PC-9 (cell line): ENCODE measurements at places on chromosomes 3 and 15. TPM values are rescaled to one million over a fixed set of nuclear protein-coding genes. Genes with fewer than 3 reads are reported as not detected.
A peak's percentile ranks its signal among the peaks of the same experiment; 100 is the strongest.

The PPIP5K1 gene
- total RNA-seq: 50.9 and 62.4 TPM in 2 replicates

The C3orf49 gene
- total RNA-seq: not detected in 2 replicates

The ALG1L2 gene
- 2.2 and 2.6 TPM in 2 replicates for total RNA-seq

The GRAMD2A gene
- 48.5 and 60.2 TPM in 2 replicates for total RNA-seq

The REC114 gene
- not detected in 2 replicates for total RNA-seq

The SERPINI2 gene
- total RNA-seq: not detected in 2 replicates

The TPRG1 gene
- 1.7 and 1.9 TPM in 2 replicates for total RNA-seq

The EBLN2 gene
- total RNA-seq: 5.5 and 5.6 TPM in 2 replicates

GRCh38 chr3:185760550-185760949 is 64.3 kb downstream of the IGF2BP2 start:
- no peak for DNase-seq

DNA sequence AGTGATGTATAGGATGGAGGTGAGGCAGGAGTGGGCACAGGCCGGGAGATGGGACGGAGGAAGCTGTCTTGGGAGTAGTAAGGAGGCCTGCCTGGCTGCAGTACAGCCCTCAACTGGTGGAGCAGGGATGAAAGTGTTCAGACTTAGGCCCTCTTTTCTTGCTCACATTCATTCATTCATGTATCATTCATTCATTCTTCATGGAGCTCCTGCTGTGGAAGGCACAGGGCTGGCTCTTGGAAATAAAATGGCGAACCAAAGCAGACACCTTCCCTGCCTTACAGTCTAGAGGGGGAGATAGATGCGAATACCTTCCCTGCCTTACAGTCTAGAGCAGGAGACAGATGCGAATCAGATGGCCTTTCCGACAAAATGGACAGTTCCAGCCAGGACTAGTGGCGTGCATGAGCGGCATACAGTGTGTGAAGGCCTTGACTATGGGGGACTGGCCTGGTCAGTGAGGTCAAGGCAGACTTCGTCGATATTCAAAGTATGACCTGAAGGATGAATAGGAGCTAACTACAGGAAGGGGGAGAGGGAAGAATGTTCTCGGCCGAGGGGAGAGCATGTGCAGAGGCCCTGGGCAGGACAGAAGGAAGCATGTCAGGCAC is 143.2 kb upstream of the TLE3 start:
- DNase-seq: no peak

- no peak for DNase-seq
These were observed 38.4 kb upstream of the TRAK1 start for GRCh38 chr3:42052484-42053351.

DNA sequence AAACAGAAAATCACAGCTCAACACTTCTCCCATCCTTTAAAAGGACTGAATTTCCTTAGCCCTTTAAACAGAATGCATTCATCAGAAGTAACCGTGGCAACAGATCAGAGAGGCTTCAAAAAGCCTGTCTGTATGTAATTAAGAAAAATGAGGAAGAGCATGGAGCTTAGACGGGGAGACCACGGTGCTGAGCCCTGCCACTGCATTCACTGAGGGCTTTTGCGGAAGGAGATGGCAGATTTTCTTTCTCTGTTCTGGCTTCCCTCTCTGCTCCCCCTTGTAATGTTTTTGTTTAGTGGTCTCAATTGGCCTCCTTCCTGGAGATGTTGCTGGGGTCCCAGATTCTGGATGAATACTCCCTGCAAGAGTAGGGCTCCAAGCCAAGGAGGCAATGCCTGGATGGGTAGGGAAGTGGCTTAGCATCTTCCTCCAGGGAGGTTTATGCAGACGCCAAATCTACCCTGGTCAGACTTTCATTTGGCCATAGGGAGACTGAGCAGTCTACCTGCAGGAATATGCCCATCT is 332.9 kb downstream of the EPHB1 start:
- DNase-seq: no peak

DNA sequence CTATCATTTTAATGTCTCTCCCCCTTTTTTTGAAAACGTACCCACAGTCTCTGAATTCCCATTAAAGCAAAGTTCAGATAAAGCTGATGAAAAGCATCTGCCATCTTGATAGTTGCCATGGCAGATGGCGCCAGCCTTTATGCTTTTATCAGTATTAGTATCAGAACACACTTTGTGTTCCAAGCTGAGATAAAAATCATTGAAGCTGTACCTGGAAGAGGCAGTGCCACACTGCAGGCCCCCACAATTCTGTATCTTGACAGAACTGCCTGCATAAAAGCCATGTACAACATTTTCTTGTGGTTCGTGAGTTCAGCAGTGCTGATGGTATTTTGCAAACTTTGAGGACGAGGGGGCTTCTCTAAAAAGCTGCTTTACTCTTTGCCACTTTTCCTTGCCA is 311.7 kb downstream of the SATB1 start:
- DNase-seq: no peak

DNA sequence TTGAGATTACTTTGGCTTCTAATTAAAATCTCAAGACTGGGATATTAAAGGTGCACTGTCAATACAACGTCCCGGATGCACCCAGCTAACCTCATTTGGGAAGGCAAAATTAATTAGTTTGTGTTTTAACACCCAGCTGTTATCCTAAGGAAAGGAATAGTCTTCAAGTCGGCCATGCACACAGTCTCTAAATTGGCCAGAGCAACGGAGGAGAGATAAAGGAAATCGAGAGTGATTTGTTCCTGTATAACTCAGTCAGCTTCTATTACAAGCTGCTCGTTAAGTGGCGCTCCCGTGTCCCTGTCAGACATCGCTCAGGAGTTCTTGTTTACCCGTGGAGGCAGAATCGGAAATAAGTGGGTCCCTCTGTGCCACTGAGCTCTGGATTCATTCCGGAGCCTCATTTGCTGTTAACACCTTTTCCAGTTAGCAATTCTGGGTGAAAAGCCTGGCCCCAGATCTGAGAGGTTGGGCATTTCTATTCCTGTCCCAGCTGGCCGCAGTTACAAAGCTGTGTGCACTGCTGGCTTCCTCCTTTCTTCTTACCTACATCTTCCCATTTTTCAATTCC is 63.9 kb downstream of the ST8SIA2 start:
- no peak for DNase-seq

- no peak for DNase-seq
These were observed 52.2 kb downstream of the RYK start for GRCh38 chr3:134198414-134198813.

GRCh38 chr15:39084674-39085530 is 496.0 kb upstream of the THBS1 start:
- DNase-seq: no peak

- DNase-seq: no peak
These were observed 384.5 kb upstream of the IL12A start for GRCh38 chr3:159604151-159604581.

DNA sequence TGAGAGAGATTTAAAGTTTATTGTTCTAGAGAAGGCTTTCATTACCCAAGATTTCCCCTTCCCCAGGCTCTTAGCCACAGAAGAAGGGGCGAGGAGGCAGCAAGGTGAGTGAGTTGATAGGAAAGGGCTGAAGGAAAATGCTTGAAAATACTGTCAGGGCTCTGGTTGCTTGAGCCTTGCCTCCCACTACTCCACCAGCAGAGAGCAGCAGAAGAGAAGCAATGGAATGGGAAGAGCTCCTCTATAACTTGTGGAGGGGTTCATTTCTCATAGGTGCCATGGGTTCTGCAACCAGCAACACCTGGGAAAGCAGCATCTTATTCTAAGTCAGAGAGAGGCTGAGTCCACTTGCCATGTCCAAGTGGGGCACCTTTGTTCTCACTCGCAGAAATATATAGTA is 184.0 kb upstream of the CNTN6 start:
- no peak for DNase-seq

GRCh38 chr3:178671377-178671776 is 135.1 kb downstream of the KCNMB2 start:
- DNase-seq: no peak

GRCh38 chr15:90685591-90686434 is 31.3 kb upstream of the BLM start:
- DNase-seq: no peak

DNA sequence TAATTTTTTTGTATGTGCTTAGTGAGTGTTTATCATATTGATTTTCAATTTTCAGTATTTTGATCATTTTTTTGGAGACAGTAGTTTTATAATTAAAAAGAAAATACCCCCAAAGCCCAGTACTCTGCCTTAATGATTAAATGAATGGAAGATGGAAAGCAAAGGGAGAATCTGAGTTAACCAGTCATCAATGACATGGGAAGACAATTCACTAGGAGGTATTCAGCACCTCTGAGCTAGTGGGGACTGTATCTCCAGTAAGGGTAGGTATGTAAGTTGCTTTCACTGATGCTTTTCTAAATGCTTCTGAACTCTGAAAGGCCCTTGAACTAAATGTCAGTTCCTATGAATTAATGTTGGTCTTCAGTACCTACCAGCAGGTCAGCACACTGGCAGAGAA is 590.4 kb upstream of the DPPA4 start:
- no peak for DNase-seq

GRCh38 chr3:23055733-23056376 is 147.3 kb upstream of the UBE2E2 start:
- peak; percentile 60 for DNase-seq

DNA sequence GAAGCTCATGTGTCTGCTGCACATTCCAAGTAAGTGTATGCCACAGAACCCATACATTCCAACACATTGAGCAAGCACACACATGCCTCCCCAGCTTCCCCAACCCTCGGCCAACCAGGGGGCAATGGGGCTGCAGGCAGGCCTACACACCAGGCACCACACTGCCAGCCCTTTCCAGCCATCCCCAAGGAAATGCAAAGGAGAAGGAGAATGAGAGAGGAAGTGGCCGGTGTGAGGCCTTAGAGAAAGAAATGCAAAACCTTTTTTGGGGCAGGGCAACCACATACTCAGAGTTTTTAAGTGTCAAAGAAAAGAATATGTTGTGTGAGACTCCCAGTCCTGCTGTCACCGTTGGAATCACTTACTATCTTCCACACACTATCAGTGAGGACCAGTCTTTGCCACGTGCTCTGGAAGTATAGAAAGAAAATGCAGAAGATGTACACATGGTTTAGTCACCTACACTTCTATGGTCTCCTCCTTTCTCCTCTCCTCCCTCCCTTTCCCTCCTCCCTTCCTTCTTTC is 11.1 kb downstream of the IGF2BP2 start:
- no peak for DNase-seq

- no peak for DNase-seq
These were observed 6.1 kb downstream of the PLCB2 start for GRCh38 chr15:40301467-40302179.

DNA sequence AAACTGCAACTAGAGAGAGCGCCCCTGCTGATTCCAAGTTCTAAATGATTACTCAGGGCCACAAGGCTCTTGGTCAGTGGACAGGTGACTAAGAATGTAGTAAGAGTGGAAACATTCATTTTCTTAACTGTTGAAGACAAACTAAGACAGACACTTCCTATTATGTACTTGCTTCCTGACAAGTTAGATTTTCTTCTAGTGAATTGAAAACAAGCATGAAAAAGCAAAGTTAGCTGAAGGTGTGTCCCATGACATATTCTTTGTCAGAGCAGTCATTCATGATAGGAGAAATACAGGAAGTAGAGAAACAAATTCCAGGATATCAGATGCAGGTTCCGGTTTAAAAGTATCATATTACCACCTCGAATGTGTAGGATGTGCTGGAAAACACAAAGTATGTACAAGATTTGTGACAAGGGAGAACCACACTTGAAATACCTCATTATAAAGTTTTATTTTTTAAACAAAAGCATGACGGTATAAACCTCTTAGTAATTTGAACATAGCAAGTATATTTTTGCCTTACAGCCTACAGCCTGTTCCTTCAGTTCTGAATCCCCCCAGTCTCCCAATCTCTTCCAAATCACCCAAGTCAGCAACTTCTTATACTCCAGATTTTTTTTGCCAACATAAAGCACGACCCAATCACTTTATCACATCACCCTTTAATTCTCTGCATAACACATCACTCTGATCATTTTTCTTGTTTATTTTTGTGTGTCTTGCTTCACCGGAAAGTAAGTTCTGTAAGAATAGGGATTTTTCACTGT is 6.2 kb downstream of the TSPAN3 start:
- DNase-seq: peak; percentile 88

DNA sequence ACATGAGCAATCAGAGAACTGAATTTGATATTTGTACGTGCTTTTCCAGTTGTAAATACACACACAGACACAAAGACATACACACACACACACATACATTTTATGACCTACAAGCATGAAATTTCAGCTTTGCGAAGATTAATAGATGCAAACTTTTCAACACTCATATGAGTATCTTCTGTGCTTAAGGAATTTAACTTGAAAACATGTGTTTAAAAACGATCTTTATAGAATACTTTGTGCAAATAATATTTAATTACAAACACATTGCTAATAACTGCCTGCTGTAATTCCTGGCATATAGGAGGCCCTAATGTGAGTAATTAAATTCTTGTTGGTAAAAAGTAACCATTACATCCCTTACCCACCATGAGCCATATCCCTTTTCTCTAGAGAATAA is 107.7 kb upstream of the PLSCR5 start:
- no peak for DNase-seq

- no peak for DNase-seq
These were observed 405.0 kb downstream of the NTRK3 start for GRCh38 chr15:87851497-87851896.
